ENCODE measurements at places on chromosomes 7 and 10.

- DNase-seq, result no peak
These were observed 216.5 kb downstream of the PLXNA4 start for GRCh38 chr7:132359743-132360142.

DNA sequence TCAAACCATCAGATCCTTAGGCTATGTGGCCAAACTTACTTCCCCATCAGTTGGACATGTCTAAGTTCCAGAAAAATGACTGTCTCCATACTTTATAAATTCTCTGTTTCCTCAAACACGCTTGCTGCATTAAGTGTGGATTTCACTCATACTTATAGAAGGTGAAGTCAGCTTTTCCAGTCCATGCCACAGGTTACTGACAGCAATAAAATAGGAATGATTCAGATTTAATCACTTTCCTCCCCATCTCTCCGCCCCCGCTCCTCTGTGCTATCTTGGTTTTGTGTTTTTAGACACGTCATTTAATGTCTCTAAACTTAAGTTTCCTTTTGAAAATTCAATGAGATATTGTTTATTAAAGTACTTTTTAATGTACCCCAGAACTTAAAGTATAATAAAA, 1098.0 kb upstream of the C7orf33 start:
- DNase-seq, result no peak

DNA sequence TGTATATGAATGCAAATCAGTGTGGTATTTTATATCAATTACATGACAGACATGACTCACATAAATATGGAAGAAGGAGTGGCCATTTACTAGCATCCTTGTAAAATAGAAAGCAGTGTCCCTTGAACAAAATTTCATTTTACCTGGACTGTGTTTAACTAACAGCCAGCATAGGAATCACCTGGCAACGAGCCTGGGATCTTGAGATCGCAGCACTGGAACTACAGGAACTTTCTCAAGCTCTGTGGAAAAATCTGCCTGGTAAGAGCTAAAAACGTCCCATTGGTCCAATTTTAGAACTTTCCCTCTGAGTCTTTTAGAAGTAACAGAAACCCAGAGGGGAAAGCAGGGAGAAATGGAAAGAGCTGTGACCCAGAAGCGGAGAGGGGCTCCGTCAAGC, 68.9 kb upstream of the AMPH start:
- no peak for DNase-seq

DNA sequence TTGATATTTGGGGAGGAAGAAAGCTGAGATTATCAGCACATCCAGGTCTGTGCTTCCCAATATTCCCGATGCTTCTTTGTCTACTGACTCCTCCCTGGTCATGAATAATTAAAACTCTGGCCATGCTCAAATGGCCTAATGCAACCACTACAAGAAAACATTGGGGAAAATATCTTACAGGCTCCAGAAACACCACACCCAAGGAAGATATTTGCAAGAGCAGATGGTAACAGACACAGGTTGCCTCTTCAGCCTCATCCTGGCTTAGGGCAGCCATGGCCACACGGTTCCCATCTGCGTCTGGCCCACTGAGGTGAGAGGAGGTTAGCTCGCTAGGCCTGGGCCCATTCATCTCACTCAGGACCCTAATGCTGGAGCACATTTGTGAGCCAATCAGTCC, 108.4 kb upstream of the SDK1 start:
- no peak for DNase-seq

- no peak for DNase-seq
These were observed 3.6 kb downstream of the PRKAR2B start for GRCh38 chr7:107047902-107048782.

GRCh38 chr10:128711806-128712205, 585.6 kb upstream of the MKI67 start:
- DNase-seq, result no peak

- no peak for DNase-seq
These were observed 52.3 kb upstream of the CALCR start for GRCh38 chr7:93626869-93627268.

DNA sequence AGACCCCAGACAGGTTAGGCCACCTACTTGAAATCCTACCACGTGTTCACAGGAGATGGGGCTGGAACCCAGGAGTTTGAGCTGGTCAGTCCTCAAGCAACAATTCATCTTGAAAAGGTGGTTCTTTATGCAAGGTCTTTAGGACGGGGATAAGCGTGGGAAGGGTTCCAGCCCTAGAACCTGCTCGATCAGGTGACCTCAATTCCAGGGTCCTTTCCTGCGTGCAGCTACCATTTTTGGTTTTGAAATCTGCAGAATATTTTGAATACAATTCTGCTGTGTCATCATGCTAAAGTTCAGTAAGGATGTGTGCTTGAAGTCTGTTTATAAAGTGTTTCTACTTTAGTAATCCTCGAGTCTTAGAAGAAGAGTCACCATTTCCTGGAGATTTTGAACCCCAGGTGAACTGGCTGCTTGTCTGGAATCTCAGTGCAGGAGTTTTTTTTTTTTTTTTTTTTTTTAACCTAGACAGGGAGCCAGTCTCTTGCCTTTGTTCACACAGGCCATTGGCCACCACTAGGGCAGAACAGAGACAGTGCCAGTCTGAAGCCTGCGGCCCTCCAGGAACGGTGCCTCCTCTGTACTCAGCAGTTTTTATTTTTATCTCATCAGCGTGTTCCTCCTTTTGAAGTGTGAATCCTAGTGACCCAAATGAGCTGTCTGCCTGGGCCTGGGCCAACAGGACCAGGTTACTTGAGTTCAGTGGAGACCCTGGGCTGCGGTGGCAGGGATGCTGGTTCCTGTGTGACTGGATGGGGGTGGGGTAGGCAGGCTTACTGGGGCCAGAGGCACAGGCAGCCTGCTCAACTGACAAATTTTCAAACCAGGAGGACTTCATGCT, 54.6 kb downstream of the EEPD1 start:
- no peak for DNase-seq

GRCh38 chr7:47145186-47145725, 436.7 kb downstream of the TNS3 start:
- no peak for DNase-seq

DNA sequence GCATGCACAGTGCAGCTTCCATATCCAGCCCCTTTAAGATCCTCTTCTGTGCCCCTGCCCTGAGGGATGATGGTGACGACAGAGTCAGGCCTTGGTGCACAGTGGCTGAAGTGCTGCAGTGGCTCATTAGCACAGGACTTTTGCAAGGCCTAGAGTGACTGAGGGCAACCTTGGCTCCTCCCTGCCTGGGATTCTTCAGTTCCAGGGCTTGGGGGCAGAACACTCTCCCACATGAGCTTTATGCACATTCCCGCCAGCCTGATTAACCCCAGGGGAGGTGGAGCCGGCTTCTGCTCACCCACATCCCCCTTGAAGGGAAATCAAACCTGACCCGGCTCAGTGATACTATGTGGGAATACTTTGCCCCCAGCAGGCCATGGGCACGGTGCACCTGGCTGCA, 253.4 kb downstream of the GALNT17 start:
- DNase-seq, result no peak
